ENCODE measurements at places on chromosomes 2 and 18.

DNA sequence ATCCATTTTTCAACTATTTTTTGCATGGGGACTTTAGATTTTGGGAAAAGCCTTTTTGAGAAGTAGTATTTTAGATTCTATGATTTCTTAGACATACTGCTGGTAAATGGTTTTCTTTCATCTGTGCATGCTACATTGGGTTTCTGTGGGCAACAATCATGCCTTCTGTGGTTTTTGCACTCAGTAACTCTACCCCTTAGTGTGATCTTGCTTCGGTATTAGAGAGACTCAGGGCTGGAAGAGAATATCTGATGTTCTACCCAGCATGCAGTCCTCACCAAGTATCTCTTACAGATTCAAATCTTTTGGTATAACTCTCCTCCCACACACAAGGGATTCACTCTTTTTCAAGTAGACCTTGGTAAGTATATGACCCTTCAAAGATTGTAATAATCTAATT is 183.0 kb downstream of the PMAIP1 start:
- H3K4me1 ChIP-seq, result no peaks in the 10 kb centered on the region
- H3K36me3 ChIP-seq, result no peaks in the 10 kb centered on the region
- H3K27ac ChIP-seq, result no peak overlapping the region
- no peak overlapping the region for H3K4me3 ChIP-seq
- peaks cover 1% of the 10 kb centered on the region for H3K27me3 ChIP-seq

DNA sequence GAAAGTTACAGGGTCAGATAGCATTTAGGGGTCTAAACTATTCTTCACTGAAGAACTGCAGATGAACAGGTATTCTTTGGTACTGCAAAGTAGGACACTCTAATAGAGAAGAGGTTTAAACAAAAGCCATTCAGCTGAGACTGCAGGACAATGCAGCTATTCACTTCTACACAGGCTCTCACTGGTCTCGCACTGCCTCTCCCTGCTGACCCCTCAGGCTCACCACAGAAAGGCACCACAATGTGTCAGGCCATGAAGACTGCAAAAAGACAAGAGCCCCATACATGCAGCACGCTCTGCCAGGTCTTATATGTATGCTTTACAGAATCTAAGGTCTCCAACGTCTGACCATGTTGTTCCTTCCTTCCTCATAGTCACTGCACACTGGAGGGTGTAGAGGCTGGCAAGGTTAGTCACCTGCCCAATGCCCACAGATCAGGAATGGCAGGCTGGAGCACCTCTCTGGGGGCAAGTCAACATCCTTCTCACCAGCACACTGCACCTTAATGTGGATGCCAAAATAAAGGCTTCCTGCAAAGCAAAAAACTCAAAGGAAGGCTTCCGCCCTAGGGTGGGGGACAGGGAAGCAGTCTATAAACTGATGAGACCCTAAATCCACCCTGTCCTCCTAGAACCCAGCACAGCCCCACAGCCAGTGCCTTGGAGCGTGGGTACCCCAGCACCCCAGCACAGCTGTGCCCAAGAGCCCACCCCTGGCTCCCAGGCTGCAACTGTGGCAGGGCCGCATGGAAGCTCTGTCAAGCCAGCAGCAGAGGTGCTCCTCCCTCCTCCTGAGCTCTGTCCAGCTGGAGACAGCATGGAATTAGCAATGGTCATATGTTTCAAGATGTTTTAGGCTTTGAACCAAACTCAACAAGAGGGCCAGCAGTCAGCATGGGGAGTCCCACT is 10.7 kb upstream of the RNU4ATAC start:
- no peaks in the 10 kb centered on the region for H3K27me3 ChIP-seq
- no peaks in the 10 kb centered on the region for H3K4me1 ChIP-seq
- no peak overlapping the region for H3K4me3 ChIP-seq
- DNase-seq, result no peak
- H3K27ac ChIP-seq, result no peak overlapping the region

- H3K36me3 ChIP-seq, result peaks cover 5% of the 10 kb centered on the region
- DNase-seq, result no peak
- no peak overlapping the region for H3K27ac ChIP-seq
- H3K4me1 ChIP-seq, result peaks cover 20% of the 10 kb centered on the region
Observed at GRCh38 chr2:226849349-226849748, 13.5 kb downstream of the RHBDD1 start.

DNA sequence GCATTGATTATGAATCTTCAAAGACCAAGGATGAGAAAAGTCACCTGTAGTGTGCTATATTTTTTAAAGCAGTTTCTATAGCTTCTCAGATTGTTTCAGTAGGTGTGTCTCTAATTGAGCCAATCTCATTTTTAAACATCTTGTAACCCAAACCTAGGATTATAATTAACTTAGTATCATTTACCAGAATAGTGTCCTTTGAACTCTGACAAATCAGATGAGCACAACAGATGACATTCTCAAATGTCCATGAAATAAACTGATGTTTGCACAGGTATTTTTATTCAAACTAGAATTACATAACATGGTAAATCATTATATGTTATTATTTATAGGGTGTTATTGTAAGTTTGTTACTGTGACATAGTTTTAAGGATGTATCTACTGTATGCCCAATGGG is 126.1 kb upstream of the MAP3K20 start:
- peaks cover 15% of the 10 kb centered on the region for H3K4me1 ChIP-seq
- no peak for DNase-seq
- H3K36me3 ChIP-seq, result no peaks in the 10 kb centered on the region
- no peak overlapping the region for H3K27ac ChIP-seq

GRCh38 chr2:11502740-11503292 is 31.0 kb upstream of the GREB1 start:
- H3K4me1 ChIP-seq, result peaks cover 5% of the 10 kb centered on the region
- no peak overlapping the region for H3K27ac ChIP-seq
- no peaks in the 10 kb centered on the region for H3K36me3 ChIP-seq

DNA sequence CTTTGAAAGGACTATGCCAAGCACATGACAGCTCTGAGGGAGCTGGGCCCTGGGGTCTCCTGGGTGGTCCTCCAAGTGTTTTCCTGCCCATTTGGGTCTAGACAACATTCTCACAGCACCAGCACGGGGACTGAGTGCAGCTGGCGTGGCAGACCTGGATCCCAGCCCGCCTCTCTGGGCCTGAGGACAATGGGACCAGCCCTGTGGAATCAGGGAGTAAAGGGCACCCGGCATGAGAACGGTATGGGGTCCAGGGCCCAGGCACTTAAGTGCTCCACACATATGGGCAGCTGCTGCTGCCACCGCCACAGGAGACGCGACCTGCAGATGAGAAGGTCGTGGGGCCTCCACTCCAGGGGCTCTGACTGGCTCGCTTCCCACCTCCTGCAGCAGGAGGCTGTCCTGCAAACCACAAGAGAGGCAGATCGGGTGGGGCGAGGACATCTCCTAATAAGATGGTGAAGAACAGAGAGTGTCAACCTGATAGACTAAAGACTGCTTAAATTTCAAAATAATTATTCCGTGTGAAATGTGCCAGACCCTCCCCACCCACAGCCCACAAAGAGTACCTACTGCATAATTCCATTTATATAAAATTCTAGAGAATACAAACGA is 46.3 kb downstream of the FAM178B start:
- peaks cover 7% of the 10 kb centered on the region for H3K36me3 ChIP-seq
- H3K4me3 ChIP-seq, result no peak overlapping the region
- DNase-seq, result no peak
- no peaks in the 10 kb centered on the region for H3K27me3 ChIP-seq

GRCh38 chr18:41395695-41396094 is 559.3 kb upstream of the PIK3C3 start:
- H3K27me3 ChIP-seq, result no peaks in the 10 kb centered on the region
- H3K27ac ChIP-seq, result no peak overlapping the region
- no peak overlapping the region for H3K4me3 ChIP-seq
- no peaks in the 10 kb centered on the region for H3K36me3 ChIP-seq
- no peaks in the 10 kb centered on the region for H3K4me1 ChIP-seq

- DNase-seq, result no peak
- peak overlapping the region; percentile 0 for H3K27ac ChIP-seq
- no peaks in the 10 kb centered on the region for H3K36me3 ChIP-seq
- no peak overlapping the region for H3K4me3 ChIP-seq
Observed at GRCh38 chr2:54866868-54867267, 143.4 kb downstream of the EML6 start.

DNA sequence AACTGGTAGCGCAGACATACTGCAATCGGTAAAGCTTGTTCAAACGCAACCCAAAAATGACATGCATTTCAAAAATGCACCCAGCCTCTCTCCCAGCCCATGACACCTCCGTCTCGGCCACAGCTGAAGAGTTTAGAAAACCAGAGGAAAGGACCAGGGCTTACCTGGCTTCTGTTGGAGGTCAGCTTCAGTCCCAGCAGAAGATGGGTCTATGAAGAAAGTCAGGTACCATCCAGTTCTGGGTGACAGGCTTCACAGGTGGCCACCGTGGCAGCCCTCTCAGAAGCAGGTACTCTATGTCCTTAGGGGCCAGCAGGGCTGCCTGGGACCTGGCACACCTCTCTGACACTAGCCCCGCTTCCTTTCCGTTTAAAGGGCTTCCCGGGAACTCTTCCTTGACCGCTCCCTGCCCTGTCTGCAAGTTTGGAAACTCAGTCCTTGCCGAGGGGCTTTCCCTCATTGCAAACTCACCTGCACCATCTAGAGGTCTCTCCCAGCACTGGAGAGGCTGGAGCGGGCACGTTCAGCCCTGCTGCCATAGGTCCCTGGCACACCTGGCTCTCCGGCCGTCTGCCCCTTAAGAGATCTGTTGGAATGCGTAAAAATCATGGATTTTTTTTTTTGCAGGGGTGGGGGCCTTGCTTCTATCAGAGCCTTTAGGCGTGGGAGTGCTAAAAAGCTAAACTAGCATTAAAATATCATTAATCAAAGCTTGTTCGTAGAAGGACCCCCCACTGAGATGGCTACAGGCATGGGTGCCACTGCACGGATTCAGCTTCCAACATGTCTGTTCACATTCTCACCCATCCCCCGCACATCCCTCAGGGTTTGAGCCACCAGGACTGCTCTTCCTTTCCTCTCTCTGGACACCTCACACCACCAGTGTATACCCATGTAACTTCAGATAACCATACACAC is at the start of gene EDAR:
EDAR (minus strand) TSS at position 425 of the 918 bp plus-strand sequence. CDS start 58,206 bp downstream, outside the sequence.
- H3K4me3 ChIP-seq, result peak within 1 kb of the TSS; percentile 66
- H3K4me1 ChIP-seq, result peaks cover 35% of the 10 kb centered on the region
- no peaks in the 10 kb centered on the region for H3K27me3 ChIP-seq
- peak; percentile 63 for DNase-seq

GRCh38 chr2:1016500-1016899 is 65.9 kb downstream of the SNTG2 start:
- H3K4me1 ChIP-seq, result no peaks in the 10 kb centered on the region
- no peak overlapping the region for H3K4me3 ChIP-seq
- H3K27me3 ChIP-seq, result no peaks in the 10 kb centered on the region
- no peak overlapping the region for H3K27ac ChIP-seq
- no peaks in the 10 kb centered on the region for H3K36me3 ChIP-seq

DNA sequence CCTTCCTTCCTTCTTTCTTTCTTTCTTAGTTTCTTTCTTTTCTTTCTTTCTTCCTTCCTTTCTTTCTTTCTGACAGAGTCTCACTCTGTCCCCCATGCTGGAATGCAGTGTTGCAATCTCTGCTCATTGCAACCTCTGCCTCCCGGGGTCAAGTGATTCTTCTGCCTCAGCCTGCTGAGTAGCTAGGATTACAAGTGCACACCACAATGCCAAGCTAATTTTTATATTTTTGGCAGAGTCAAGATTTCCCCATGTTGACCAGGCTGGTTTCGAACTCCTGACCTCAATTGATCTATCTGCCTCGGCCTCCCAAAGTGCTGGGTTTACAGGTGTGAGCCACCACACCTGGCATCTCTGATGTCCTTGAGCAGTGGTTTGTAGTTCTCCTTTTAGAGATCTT is 48.5 kb downstream of the IL1R2 start:
- peaks cover 2% of the 10 kb centered on the region for H3K27me3 ChIP-seq
- no peak overlapping the region for H3K27ac ChIP-seq

DNA sequence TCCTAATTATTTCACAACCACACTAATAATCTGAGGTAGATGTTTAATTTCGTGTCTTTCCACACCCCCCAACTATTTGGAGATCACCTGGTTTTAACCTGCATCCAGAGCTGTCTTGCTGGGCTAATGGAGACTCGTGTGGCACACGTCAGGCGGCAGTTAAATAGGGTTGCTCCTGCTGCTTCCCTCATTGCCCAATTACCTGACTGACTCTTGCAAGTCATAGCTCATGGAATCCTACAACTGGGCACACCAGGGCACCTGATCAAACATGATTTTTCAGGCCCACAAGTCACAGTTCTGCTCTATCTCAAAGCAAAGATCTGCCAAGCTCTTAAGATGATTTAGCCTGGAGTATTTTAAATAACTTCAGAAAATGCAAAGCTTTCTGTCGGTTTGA is 1430.4 kb upstream of the ACVR2A start:
- H3K4me3 ChIP-seq, result no peak overlapping the region
- H3K27me3 ChIP-seq, result no peaks in the 10 kb centered on the region
- no peak overlapping the region for H3K27ac ChIP-seq
- no peaks in the 10 kb centered on the region for H3K36me3 ChIP-seq
- DNase-seq, result no peak
- no peaks in the 10 kb centered on the region for H3K4me1 ChIP-seq

DNA sequence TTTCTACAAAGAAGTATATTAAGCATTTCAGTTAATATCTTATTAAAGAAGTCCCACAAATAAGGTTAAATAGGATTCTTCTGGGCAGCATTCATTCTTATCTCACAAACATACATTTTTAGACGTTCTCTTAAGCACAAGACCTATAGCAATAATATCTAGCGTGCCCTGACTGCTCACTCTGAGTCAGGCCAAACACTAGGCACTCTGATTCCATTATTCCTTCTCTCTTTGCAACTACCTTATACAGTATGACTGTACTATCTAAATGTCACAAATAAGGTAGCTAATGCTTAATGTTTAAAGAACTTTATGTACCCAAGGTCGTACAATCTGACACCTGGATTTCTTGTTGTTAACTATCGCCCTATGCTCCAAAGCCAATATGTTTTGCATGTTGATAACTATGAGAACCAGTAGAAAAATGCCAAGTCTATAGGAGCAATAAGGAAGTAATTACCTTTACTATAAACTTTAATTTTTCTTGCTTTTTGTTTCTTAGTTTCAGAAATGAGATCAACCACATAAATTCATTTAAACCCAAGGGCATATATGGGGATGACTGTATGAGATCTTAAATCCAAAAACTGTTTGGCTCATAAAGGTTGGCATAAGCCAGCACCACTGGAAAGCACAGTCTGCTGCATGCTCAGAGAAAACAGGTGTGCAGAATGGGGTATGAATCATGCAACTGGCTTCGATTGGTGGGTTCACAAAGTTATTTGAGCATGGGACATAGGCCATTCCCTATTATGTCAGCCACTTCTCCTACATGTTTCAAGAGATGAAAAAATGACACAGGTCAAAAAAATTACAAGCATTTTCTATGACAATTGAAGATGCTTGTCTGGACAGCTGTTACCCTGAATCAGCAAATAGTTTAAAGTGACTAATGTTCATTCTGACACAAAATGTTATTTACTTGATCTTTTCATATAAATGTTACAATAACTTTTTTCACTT is 352.0 kb downstream of the IRS1 start:
- peaks cover 2% of the 10 kb centered on the region for H3K27me3 ChIP-seq
- DNase-seq, result no peak
- H3K27ac ChIP-seq, result no peak overlapping the region
- H3K4me3 ChIP-seq, result no peak overlapping the region
- H3K4me1 ChIP-seq, result no peaks in the 10 kb centered on the region
